ENCODE measurements at places on chromosomes 6 and 20.
A peak's percentile ranks its signal among the peaks of the same experiment; 100 is the strongest.

DNA sequence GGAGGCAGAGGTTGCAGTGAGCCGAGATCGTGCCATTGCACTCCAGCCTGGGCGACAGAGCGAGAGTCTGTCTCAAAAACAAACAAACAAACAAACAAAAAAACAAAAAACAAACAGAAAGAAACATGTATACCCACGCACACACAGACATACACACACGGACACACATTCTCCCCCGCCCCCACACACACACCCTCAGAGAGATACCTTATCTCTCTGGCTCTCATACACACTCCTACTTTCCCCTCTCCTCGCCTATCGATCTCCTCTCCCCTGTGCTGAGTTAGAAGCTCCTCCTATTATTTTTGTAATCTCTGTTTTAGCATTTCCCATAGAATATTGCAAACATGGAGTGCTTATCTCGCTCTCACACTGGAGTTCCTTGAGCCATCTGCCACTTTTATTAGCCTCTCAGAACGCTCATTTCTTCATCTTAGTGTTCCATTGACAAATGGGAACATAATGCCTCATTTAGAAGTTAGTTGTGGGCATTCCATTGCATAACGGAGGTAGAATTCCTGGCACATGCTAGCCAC lies 144.2 kb upstream of the CITED2 start:
- DNase-seq = no peak

DNA sequence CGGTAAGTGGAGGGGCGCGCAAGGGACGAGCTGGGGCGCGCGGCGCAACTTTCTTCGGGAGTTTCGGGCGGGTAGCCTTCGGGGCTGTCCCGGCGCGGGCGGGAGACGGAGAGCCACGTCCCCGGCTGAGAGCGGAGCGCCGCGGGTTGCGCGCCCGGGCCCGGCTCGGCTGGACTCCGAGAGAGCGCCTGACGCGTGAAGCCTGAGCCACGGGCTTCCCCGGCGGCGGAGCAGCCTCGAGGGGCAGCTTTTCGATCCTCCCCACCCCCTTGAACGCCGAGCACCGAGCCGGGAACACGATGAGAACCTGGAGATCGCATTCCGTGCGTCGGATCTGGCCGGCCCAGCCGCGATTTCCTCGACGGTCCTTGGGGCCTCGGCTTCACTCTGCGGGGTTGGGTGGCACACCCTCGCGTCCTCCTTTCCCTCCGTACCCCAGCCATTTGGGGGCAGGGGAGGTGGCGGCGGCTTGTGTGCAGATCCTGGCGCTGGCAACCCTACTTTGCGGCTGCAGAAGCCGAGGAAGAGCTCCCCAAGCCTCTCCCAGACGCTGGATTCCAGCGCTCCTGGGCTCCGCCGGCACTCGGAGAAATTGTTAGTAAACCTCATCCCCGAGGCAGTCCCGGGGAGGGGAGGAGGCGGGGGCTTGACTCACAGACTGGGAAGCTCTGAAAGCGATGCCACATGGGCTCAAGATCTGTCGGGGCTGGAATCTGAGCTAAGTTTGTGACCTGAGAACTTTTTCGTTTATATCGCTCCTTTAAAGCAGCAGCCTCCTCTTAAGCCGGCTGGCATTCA lies 572 bp downstream of the DSE start:
- DNase-seq = peak; percentile 83

GRCh38 chr6:132253211-132253610 lies 148.1 kb downstream of the MOXD1 start:
- no peak for DNase-seq

DNA sequence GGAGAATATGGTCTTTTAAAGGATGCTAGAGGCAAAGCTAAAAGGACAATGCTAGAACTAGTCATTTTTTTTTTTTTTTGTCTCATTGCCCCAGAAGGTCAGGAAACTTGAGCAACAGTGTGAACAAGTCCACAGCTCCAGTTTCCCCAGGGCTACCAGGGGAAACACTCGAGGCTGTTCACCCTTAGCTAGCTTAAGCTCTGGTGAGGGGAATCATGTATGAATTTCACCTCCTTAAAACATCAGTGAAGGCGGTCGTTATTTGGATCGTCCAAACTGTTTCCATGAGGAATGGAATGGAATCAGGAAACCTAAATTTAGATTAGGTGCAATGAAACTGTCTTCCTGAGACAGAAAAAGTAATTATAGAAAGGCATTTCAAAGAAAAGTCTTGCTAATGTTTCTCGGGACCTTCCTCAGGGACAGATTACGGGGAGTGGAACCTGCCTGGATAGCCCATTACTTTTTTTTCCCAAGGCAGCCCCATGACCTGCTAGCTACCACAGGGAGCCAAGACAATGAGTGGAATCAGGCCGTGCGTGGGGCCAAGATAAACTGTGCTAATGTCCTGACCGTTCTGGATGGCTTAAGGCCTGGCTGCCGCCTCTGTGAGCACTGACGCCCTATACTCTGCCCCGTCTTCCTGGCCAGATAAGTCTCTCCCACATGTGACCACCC lies 164.8 kb upstream of the SGK1 start:
- DNase-seq = no peak

GRCh38 chr20:46308258-46309157 lies at the start of gene CDH22:
CDH22 (minus strand) TSS chr20:46308498; CDS start chr20:46251294, 57,204 bp downstream.
- no peak for DNase-seq

DNA sequence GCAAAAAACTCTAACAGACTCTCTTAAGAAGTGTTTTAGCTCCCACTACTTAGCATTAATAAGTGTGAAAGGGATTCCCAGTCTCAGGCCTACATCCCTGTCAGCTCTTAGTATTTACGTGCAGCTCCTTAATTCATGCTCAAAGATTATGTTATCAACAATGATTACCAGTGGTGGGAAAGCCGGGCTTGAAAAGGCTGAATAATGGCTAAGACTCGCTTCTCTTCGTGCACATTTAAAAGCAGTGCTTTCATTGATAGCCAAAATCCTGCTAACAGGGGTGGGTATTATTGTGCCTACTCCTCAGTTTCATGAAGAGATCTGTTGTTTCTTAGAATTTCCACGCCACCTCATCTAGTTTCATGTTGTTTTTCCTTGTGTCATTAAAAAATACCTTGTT lies 518.8 kb downstream of the GRIK2 start:
- no peak for DNase-seq

DNA sequence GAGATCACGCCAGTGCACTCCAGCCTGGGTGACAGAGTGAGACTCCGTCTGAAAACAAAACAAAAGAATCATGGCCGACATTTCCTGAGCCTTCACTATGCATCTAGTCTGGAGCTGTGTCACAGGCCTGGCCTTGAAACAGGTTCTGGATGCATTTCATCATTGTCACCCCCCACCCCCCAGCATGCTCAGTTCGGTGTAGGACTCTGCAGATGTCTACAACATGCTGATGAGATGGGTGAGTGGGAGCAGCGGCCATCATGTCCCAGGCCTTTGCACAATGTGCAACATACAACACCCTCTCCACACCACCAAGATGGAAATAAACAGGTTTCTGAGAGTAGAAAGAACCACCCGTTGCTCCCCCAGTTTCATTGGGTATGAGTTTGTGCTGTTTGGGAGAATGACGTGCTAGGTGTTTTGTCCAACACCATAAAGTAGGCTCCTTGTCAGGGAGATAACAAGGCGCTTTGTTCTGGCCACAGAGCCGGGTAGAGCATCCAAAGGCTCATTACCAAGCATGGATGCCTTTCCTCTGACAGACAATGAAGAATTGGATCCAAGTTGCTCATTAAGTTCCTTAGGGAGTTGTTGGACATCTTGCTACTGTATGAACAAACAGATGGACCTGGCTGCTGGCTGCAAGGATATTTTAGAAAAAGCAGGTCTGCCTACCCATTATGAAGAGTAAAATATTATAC lies 22.1 kb downstream of the SNHG17 start:
- DNase-seq = no peak

GRCh38 chr6:158783851-158784250 lies 35.3 kb downstream of the EZR start:
- no peak for DNase-seq

DNA sequence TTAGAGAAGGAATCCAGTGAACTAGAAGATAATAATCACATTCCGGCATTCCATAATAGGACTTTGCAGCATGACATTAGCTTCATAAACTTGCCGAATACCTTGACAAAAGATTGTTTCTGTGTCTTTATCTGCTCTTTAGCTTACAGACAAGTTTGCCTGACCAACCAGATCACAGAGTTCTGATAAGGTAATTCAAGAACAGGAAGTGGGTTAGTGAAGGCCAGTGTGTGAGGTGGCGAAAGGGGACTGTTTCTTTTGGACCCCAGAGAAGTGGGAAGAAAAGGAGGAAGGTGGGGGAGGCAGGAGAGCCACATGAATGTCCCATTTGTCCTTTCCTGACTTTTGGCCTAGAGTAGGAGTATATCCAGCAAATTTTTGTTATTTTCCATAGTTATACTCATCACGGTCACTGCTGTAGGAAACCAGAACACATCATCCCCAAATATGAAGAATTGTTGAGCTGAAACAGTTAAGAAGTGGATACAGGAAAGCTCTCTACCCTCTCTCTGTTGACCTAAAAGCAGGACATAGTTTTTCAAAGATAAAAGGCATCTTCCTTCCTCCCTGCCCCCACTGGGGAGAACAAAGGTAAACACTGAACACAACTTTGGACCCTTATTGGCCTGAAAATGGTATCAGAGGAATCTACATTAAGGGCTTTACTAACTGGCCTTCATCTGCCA lies 72.4 kb upstream of the TNFAIP3 start:
- DNase-seq = no peak

DNA sequence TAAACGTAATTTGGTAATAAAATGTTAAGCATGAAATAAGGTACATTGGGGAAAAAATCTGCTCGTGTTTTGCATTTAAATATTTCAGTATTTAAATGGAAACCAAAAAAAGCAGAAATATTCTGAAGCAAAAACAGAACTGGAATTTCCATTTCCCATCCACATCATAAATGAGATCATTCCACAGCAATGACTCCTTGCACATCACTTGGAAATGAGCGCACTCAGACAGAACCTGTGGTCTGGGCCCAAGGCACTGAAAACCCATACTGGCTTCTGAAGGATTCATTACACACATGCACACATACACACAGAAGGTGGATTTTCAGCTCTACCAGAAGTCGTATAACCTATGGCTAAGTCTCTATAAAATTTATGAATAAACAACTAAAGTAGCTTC lies 174.8 kb downstream of the IBTK start:
- DNase-seq = no peak

DNA sequence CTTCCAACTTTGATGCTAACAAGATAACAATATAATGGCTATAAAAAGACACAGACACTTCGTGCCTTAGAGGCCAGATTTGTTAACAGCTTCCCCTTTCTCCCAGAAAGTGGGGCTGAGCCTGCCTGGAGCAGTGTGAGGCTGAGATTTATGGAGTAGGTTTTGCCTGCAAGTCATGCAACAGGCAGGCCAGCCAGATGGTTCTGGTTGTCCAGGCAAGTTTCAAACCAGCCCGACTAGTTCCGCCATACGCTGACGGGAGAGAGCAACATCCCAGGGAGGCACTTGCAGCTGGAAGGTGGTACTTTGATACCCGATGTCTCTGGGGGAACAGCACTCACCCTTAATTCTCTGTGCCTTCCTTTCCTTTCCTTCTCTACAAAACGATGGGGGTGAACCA lies 81.3 kb upstream of the NAA20 start:
- DNase-seq = no peak

DNA sequence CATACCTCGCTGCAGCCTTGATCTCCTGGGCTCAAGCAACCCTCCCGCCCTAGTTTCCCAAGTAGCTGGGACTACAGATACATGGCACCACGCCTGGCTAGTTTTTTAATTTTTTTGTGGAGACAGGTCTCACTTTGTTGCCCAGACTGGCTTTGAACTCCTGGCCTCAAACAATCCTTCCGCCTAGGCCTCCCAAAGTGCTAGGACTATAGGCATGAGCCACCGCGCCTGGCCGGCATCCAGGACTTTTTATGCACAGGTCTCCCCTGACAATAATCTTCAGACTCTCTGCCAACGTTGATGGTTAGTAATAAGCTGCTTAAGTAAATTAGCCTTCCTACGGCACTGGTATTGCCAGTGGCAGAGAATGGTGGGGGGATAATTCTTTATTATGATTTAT lies 110.5 kb upstream of the MTHFD1L start:
- no peak for DNase-seq

GRCh38 chr20:55132523-55132922 lies 657.1 kb downstream of the DOK5 start:
- DNase-seq = no peak

DNA sequence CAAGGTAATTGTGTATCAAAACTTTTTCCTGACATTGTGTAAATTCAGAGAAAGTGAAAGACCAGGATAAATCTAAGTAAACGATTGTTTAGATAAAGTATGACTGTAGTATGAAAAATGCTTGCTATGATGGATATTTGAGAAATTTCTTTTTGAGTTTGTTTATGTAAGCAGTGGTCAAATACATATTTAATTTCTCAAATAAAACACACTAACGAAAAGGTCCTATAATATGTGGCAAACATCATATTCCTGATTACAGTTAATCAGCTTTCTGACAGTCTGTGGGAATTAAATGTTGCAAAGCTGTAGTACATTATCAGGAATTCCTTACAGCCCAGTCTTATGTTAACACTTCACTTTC lies 636.9 kb downstream of the MMUT start:
- no peak for DNase-seq

GRCh38 chr6:20575704-20576451 lies 41.6 kb downstream of the CDKAL1 start:
- no peak for DNase-seq

DNA sequence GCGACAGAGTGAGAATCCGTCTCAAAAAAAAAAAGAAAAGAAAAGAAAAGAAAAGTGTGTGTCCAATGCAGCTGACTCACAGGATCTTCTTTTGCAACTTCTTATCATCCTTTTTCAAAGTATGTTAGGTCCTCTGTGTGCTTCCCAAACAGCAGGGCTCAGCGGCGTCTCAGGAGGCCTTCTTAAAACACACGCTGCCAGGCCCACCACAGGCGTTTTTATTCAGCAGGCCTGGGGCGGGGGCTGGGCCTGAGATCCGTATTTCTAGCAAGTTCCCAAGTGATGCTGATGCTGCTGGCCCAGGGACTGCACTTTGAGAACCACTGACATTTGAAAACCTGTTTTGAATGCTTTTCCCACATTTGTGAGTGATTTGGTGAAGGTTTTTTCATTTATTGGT lies 57.1 kb downstream of the PSMG4 start:
- DNase-seq = no peak

DNA sequence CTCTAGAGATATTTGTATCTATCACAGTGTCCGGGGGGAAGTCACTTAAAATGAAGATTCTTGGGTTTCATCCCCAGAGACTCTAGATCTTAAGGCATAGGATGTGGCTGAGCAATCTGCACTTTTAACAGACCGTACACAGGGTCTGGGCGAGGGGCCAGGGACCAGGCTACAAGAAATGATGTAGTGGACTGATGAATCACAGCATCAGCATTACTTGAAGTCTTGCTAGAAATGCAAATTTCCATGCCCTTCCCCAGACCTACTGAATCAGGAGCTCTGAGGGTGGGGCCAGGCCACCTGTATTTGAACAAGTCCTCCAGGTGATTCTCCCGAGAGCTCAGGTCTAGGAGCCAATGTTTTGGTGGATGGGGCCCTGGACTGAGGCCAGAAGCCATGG lies 168.4 kb downstream of the DOK5 start:
- DNase-seq = peak; percentile 63
